Neuronal stem cell (in vitro differentiated cells): ENCODE measurements at places on chromosomes 2 and 18.

DNA sequence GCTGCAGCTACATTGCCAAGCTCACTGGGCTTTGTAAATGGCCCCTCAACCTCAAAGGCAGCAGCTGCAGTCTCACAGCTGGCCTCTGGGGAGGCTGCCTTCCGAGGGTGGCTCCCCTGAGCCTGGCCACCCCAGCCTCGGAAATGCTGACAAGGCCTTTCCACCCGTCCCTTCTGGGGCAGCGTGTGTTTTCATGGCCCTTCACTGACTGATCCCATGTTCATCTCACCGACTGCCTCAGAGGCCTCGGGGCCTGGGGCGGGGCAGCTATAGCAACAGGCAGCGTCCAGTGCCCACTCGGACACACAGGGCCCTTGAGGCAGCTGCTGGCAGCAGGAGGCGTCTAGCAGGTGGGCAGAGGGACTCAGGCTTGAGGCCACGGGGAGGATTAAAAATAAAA is 149.7 kb downstream of the GLI2 start:
- no peak for DNase-seq

GRCh38 chr2:128726911-128727310 is 408.2 kb upstream of the HS6ST1 start:
- no peak for DNase-seq

- DNase-seq, result no peak
Measured at GRCh38 chr18:47574966-47575365, 323.5 kb upstream of the SKOR2 start.

DNA sequence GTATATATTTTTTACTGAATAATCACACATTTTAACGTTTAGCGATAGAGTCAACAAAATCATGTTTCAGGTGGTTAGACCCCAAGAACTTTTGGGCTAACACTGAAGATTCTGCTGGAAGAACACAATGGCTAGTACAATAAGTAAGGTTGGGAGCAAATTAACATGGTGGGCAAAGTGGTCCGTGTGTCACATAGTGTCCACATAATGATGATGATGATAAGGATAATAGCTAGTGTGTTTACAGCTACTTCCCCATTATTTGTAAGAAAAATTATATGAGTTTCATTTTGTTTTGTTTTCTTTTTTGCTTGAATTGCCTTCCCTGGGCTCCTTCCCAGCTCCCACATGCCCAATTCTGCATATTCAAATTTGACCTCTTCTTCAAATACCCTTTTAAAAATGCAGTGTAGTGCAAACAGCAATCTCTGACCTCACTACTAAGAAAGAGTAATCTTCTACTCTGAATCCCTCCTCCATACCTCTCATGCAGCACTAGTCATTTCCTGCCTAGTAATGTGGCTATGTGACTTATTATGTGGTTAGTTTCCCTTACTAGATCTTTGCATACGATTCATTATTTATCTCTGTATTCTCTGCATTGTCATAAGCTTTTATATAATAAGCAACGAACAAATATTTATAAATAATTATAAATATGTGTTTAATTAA is 16.9 kb upstream of the VPS54 start:
- DNase-seq, result no peak

- no peak for DNase-seq
Measured at GRCh38 chr2:176516051-176516602, 246.9 kb downstream of the MTX2 start.
